Epithelial cell of alveolus of lung (primary cell): ENCODE measurements at places on chromosomes 2 and 18. TPM values are rescaled to one million over a fixed set of nuclear protein-coding genes. Genes with fewer than 3 reads are reported as not detected.

Gene TCF23
- not detected in 2 replicates for total RNA-seq

Gene SRD5A2
- not detected in 2 replicates for total RNA-seq

Gene CD226
- total RNA-seq = 1.2 and 1.4 TPM in 2 replicates

Gene SCYGR4
- total RNA-seq = not detected in 2 replicates

Gene CFAP221
- not detected in 2 replicates for total RNA-seq

Gene NABP1
- total RNA-seq = 10.6 and 13.7 TPM in 2 replicates

Gene HOXD13
- total RNA-seq = not detected in 2 replicates

Gene QPCT
- total RNA-seq = 4.5 and 24.2 TPM in 2 replicates

Gene WDR33
- total RNA-seq = 16.3 and 26.9 TPM in 2 replicates

Gene XIRP2
- under 0.01 and 0.65 TPM in 2 replicates for total RNA-seq

Gene ECEL1
- total RNA-seq = not detected in 2 replicates

Gene PTPRN
- 22.6 and 64.0 TPM in 2 replicates for total RNA-seq

Gene POTEC
- total RNA-seq = not detected in 2 replicates

Gene RGPD4
- not detected in 2 replicates for total RNA-seq

Gene FER1L5
- under 0.01 and 0.16 TPM in 2 replicates for total RNA-seq

Gene ERBB4
- total RNA-seq = under 0.01 TPM in 1 of 2 replicates, not detected in the other

Gene RGPD3
- under 0.01 and 0.13 TPM in 2 replicates for total RNA-seq

Gene UGT1A8
- not detected in 2 replicates for total RNA-seq

Gene TUBA4B
- total RNA-seq = not detected in 2 replicates

Gene HRH4
- total RNA-seq = not detected in 2 replicates

Gene ACMSD
- total RNA-seq = not detected in 2 replicates

Gene TMEM163
- total RNA-seq = 0.13 TPM in 1 of 2 replicates, not detected in the other

Gene KYNU
- 4.4 and 25.7 TPM in 2 replicates for total RNA-seq

Gene DLX1
- not detected in 2 replicates for total RNA-seq

Gene MSGN1
- not detected in 2 replicates for total RNA-seq

Gene DPP10
- 2.6 TPM in 1 of 2 replicates, not detected in the other for total RNA-seq

Gene KCNK3
- 3.9 TPM in 1 of 2 replicates, not detected in the other for total RNA-seq

Gene ARL6IP6
- total RNA-seq = 22.6 and 35.8 TPM in 2 replicates

Gene GALR1
- not detected in 2 replicates for total RNA-seq

Gene SLC14A1
- total RNA-seq = 1.8 TPM in 1 of 2 replicates, not detected in the other

Gene TLX2
- not detected in 2 replicates for total RNA-seq

Gene PRSS56
- total RNA-seq = 0.48 TPM in 1 of 2 replicates, not detected in the other

Gene MYO5B
- 2.3 TPM in 1 of 2 replicates, not detected in the other for total RNA-seq

Gene LOXHD1
- not detected in 2 replicates for total RNA-seq

Gene FZD7
- 27.0 and 30.3 TPM in 2 replicates for total RNA-seq

Gene CLHC1
- total RNA-seq = 2.8 and 10.6 TPM in 2 replicates

Gene HOXD4
- total RNA-seq = not detected in 2 replicates

Gene EPB41L3
- total RNA-seq = 19.7 and 44.6 TPM in 2 replicates

Gene FBXO41
- total RNA-seq = 2.5 and 3.0 TPM in 2 replicates

Gene PSMA8
- total RNA-seq = not detected in 2 replicates

Gene NEUROD1
- total RNA-seq = not detected in 2 replicates

Gene NEU2
- not detected in 2 replicates for total RNA-seq

Gene STEAP3
- 10.0 and 39.8 TPM in 2 replicates for total RNA-seq

Gene GPN1
- 20.7 and 32.3 TPM in 2 replicates for total RNA-seq

Gene GREB1
- 0.13 and 1.4 TPM in 2 replicates for total RNA-seq

Gene CLASP1
- 27.4 and 28.0 TPM in 2 replicates for total RNA-seq

Gene ING5
- total RNA-seq = 16.2 and 21.1 TPM in 2 replicates

Gene SULT1C4
- total RNA-seq = 2.1 and 3.1 TPM in 2 replicates

Gene SCTR
- total RNA-seq = not detected in 2 replicates

Gene PLEKHM3
- 3.7 and 13.3 TPM in 2 replicates for total RNA-seq

Gene GNLY
- total RNA-seq = 0.24 TPM in 1 of 2 replicates, not detected in the other

Gene CHST9
- not detected in 2 replicates for total RNA-seq

Gene SLC9A4
- not detected in 2 replicates for total RNA-seq

Gene ACTR1B
- 40.2 and 46.7 TPM in 2 replicates for total RNA-seq
